ENCODE measurements at places on chromosomes 7 and 10.

DNA sequence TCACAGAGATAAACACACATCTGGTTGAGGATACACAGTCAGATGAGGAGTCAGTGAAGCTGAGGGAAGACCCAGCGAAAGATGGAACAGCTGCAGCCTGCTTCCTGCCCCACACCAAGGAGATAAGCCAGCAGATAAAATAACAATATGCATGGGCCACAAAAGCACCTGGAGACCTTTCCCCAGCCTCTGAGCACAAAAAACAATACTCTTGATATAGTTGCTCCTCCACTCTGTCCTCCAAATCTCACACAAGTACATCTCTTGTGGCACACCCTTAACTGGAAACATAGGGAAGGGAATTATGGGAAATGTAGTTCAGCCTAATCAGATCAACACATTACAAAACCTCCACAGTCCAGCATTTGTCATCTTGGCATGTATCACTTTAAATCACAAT, 9.7 kb upstream of the FHIP2A start:
- no peak for DNase-seq

- no peak for DNase-seq
Observed at GRCh38 chr10:51363415-51363814, 289.1 kb downstream of the PRKG1 start.

GRCh38 chr7:127382301-127383085, 10.0 kb downstream of the ZNF800 start:
- no peak for DNase-seq

DNA sequence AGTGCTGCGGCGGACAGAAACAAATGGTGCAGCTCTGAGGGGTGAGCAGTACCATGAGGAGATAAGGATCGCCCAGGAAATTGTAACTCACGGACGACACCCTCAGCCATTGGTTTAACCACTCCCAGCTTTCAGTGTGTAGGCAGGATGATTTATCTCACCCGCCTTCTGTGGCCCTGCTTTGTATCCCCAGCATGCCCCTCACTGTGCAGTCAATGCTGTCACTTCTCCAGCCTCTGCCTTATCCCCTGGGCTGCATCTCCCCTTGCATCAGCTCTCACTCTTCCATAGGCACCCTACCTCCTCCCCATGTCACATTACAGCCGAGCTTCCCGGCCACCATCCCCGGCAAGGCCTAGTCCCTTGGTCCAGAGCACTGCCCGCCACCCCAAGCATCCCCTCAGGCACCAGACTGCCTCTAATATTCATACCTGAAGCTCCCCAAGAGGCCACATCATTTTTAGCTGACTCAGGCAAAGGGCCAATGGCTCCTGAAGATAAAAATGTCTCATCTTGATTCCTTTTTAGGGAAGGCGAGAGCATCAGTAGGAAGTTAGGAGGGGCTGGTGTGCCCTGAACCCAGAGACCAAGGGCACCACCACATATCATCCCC, 77.1 kb downstream of the CARD11 start:
- no peak for DNase-seq

DNA sequence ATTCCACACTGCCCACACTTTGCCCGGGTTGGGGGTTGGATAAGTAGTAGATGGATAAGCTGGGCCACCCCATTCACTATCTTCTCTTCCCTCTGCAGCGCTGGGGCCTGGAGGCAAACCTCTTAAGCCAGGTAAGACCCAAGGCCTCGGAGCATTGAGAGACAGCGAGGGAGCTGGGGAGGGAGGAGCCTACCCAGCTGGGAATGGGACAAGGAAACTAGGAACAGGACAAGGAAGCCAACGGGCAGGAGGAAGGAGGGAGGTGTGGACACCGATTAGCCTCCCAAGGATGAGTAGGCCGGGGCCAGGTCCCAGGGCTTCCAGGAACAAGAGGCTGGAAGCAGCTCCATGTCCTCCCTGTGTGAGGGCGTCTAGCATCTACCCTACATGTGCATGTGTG, 9.6 kb downstream of the ELN start:
- DNase-seq: no peak

DNA sequence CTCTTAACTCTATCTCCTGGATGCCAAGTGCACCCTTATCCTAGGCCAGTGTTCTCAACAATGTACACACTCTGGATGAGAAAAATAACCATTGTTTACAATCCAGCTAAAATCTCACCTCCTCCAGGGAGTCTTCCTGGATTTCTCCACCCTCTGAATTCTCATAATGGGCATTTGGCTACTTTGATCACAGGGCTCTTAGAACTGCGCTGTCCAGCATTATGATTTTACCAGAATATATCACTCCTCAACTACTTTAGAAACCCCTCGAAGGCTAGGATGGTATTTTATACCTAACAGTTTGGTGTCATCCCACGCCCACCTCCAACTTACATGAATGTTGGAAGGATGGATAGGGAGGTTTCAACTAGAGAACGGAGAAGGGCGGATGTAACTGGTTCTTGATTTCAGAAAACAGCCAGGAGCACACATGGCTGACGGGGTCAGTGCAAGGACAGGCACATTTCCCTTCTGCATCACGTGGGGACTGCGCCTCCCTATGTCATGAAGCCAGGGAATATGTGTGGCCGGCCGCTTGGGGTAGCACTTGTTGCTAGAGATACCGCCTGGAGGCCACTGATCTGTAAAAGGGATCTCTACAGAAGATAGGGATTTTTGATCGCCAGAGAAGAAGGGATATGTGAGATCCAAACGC, 1.2 kb upstream of the ATP6V0E2 start:
- DNase-seq: no peak

GRCh38 chr10:88195841-88196240, 332.4 kb downstream of the PTEN start:
- DNase-seq: no peak

DNA sequence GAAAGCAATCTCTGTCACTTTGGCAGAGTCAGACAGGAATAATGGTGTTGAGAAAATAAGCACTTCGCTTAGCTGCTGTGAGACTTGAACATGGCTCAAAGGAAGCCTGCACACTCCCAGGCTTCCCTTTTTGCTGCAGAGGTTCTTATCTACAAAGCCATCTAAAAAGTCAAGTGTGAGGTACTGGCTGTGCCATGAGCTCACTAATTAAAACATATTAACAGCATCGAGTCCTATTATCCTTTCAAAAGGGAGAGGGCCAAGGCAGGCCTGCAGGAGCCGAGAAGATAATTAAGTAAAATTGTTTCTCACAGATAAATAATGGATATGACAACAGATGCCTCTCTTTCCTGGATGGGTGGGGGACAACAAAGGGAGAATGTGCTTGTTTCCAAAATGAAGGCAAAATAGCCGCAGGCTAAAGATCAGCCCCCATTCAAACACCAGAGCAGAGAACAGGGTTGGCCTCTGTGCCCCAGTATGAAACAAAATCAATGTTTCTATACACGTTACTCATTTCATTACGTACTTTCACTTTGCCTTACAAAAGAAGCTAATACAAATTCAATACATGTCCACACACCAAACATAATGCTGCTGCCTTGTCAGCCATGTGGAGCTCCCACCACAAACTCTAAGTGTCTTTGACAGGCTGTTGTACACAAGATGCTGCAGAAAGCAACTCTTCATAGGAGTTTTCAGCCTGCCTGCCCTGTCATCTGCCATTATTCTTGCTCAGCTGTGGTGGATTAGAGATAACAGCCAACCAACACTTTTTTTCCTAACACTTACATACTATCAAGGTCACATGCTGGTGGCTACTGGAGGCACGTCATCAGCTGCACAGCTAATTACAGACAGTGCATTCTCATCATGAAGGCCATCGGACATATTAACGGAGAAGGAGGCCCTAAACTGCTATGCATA, 55.3 kb downstream of the ELAPOR2 start:
- DNase-seq: no peak

- DNase-seq: no peak
Observed at GRCh38 chr7:151665368-151665767, 145.7 kb upstream of the RHEB start.

- DNase-seq: no peak
Observed at GRCh38 chr7:69956541-69956940, 358.3 kb downstream of the AUTS2 start.

DNA sequence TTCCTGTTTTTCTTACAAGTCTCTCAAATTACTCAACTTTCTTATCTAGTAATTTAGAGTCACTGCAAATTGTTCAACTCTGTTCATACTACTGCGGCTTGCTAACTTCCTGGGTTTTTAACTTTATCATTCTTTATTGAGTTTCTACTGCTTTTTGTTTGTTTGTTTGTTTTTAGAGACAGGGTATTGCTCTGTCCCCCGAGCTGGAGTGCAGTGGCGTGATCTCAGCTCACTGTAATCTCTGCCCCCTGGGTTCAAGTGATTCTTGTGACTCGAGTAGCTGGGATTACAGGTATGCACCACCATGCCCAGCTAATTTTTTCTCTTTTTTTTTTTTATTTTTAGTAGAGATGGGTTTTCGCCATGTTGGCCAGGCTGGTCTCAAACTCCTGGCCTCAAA, 182.9 kb downstream of the TSPAN12 start:
- DNase-seq: no peak

DNA sequence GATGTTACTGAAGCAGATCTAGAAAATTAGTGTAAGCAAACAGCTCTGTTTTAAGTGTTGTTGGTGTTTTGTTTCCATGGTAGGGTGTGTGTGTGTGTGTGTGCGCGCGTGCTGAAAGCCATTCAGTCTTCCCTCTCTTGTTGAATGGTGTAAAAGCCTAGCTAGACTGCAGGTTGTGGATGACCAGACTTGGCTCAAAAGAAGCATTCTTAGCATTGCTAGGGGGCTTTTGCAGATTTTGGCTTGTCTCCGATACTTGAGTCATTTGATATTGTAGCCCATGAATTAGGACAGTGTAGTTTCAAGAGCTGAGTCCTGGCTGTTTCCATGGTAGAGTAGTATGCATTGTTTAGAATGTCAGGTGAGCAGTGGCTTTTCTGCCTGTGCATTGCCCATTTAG, 99.1 kb downstream of the SND1 start:
- DNase-seq: no peak

DNA sequence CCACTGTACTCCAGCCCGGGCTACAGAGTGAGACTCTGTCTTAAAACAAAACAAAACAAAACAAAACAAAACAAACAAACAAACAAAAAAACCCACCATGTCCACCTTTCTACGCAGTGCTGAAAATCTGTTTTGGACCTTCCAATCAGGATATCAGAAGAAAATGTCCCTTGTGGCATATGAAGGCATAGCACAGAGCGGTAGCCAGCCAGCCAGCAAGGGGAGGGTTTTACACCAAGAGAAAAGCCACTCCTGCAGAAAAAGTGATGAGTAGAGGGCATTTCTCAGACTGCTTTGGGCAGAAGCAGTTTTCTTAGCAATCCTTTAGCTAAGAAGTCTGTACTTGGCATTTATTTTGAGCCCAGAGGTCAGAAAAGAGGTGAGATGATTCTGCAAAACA, 612.2 kb downstream of the TYW1 start:
- DNase-seq: no peak

GRCh38 chr7:107622429-107622828, 38.2 kb upstream of the SLC26A4 start:
- DNase-seq: no peak

DNA sequence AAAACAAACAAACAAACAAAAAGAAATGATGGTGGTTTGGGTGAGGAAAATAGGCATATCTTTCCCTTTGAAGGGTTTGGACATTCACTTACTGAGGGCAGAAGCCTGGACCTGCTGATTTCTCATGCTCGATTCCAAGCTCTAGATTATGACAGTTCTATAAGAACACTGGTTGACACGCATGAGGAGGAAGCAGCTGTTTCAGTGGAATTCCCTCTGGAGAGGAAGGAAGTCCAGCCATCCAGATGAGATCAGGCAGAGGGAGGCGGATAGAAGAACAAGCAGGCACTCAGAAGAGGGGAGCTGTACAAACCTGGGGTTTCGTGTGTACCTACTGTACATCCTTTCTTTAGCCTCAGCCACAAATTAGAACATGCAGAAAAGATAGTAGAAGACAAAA, 691.9 kb downstream of the INHBA start:
- no peak for DNase-seq

- DNase-seq: no peak
Observed at GRCh38 chr7:141221007-141221612, 147.2 kb downstream of the TMEM178B start.

GRCh38 chr10:1502451-1502850, 234.9 kb downstream of the ADARB2 start:
- DNase-seq: no peak
